ENCODE measurements at places on chromosomes 1 and 21.
A peak's percentile ranks its signal among the peaks of the same experiment; 100 is the strongest.

DNA sequence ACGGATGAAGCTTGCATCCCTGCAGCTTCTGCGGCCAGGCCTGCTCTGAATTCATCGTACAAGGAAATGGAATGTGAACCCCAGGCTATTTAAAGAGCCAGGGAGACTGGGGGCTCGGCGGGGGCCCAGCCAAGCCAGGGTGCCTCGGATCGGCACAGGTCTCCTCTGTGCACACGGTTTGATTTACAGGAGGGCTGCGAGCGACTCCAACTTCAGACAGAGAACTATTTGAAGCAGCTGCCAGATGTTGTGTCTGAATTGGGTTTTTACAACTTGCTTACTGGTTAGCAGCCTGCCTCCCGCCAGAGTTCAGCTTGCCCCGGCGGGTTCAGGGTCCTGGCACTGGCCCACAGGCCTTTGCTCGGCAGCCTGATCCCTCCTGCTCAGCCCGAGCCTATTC lies 83.2 kb downstream of the SPSB1 start:
- DNase-seq, result no peak

DNA sequence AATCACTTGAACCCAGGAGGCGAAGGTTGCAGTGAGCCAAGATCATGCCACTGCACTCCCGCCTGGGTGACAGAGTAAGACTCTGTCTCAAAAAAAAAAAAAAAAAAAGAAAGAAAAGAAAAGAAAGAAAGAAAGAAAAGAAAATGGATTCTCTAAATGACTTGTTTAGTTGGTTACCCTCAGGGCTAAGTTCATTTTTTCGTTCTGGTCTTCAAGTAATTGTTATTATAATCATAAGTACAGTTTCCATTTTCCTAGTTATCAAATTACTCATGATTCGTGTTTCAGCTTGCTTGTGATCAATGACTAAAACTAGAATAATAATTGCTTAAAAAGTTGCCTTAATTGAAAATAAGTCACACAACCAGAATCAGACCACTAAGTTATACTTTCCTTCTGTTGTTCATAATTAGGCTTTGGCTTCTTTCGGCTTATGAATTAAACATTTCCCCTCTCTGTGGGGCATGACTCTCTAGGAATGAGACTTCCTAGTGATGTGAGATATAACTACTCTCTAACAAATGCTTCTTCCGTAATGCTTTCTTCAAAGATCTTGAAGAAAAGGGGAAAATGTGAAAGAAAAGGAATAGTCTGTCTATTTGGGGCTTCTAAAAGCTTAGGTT lies 9.6 kb upstream of the RLF start:
- no peak for DNase-seq

DNA sequence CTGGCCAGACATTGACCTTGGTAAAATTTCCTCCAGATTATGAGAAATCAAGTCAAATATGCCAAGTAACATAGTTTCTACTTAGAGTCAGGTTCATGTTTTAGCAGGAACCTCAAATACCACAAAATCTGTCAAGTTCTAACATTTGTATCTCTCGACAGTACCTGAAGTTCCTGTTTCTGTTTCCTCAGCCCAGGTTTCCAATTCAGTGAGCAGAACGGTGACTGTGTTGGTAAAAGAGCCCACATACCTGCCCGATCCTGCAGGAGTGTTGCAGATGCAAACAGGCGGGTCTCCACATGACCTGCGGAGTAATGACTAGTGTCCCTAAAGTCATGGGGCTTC lies 57.9 kb upstream of the LGALS8 start:
- no peak for DNase-seq

- DNase-seq, result no peak
Observed at GRCh38 chr21:33815143-33815707, 100.4 kb downstream of the ATP5PO start.

DNA sequence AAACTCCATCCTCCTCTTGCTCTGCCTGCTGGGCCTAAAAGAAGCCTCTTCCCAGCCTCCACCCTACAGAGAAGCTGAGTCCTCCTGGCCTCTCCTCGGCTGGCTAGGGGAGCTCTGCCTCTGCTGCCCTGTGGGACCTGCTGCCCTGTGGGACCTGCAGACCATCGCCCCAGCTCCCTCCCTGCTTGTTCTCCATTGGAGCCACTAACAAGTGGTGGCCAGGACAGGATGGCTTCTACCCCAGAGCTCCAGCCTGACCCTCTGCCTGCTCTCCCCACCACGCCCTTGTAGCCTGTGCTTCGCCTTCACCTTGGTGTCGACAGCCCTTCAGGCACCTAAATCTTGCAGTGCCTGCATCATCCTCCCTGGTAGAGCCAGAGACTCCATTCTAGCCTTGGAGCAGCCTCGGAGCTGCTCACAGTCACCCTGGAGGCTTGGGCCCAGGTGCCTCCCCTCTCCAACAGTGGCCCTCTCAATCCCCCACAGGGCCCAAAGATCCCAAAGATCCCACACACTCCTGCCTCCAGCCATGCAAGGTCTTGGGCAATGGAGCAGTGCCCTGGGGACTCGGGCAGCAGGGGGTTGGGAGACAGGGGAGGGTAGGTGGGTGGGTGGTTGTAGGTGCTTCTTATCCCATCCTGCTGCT lies 3.0 kb downstream of the EPS8L3 start:
- DNase-seq, result no peak

GRCh38 chr1:36349839-36350238 lies 26.4 kb upstream of the EVA1B start:
- DNase-seq, result no peak

DNA sequence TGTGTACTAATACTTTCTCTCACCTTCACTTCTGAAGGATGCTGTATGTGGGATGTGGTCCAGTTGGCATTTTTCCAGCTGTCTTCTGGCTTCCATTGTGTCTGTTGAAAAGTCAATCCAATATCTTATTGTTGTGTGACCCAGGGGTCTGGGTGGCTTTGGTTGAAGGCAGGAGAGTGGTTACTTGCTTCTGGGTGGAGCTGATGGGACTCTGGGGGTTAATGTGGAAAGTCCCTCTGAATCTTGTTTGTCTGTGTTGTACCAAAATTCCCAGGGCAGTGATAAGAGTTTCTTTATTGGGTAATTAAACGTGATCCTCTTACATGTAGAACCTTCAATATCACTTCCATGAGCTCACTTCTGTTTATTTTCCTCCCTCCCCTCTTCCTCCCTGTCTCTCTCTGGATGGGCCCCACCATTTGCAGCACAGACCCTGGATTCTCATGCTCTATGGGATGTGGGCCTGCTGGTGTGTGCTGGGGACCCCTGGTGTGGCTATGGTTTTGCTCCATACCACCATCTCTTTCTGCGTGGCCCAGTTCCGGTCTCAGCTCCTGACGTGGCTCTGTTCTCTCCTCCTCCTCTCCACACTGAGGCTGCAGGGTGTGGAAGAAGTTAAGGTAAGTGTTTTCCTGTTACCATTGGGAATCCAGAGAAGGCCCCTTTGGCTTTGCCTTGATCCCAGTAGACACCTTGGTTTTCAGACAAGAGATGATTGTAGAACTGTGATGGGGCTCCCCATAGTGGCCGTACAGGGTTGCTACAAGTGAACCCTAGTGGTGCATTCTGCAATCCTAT lies 71.5 kb downstream of the HHAT start:
- DNase-seq, result peak; percentile 36

GRCh38 chr1:240555524-240555923 lies 56.4 kb downstream of the GREM2 start:
- no peak for DNase-seq

DNA sequence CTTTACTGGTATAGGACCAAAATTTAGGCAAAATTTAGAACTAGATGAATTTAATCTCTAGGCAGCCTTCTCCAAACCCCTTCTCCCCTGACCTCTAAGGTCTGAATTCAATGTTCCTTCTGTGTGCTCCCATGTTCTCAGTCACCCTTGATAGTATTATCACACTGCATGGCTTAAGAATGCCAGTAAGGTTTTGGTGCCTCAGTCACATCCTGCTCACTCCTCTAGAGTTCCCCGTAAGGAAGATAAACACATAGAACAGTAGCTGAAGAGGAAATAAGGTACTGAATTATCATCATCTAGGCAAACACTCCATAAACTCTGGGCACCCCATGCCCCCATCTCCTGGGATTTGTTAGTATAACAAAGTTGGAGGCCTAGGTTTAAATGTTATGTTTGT lies 18.2 kb downstream of the PRRX1 start:
- no peak for DNase-seq

DNA sequence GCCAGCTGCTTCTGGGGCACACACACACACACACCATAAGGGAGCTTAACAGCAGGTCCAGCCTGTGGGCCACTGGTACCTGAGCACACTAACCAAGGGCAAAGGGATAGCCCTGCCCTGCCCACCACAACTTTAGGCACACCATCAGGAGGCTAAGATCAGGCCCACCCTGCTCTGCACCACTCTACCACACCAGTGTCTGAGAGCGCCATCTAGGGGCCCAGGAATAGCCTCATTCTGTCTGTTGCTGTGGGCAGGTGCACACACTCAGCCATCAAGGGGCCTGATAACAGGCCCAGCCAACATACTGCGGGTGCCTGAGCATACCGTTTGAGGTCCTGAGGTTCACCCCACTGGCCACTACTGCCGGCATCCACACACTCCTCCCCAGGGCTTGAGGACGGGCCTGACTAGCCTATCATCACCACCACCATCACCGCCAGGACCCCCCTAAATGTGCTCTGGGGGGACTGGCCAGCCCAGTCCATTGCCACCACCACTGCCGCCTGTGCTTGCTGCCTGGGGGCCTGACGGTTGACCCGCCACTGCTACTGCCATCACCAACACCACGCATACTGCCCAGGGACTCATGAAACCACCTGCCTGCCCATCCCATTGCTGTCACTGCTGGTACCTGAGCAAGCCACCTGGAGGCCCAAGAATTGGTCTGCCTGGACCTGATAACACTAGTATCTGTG lies 31.3 kb downstream of the NSL1 start:
- no peak for DNase-seq

DNA sequence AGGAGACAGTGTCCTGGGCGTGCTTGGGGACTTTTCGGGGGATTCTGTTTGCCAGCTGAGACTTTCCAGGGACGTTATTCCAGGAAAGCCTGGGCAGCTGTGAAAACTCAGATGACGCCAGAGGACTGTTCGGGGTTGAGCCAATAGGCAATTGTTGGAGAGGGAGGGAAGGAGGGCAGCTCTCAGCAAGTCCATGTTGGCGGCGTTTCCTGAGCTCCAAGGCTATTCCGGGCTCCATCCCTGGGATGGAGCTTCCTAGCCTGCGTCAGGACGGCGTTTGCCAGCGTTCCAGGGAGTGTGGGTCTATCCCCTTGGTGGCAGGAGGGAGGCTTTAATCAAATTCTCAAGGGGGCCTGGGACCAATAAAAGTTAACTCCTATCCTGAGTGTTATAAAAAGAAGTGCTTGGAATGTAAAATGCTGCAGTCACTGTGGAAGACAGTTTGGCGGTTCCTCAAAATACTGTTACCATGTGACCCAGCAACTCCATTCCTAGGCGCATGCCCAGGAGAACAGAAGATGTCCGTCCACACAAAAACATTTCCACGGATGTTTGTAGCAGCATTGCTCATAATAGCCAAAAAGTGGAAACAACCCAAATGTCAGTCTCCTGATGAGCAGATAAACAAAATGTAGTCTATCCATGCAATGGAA lies 15.2 kb downstream of the SLC27A3 start:
- DNase-seq, result no peak

DNA sequence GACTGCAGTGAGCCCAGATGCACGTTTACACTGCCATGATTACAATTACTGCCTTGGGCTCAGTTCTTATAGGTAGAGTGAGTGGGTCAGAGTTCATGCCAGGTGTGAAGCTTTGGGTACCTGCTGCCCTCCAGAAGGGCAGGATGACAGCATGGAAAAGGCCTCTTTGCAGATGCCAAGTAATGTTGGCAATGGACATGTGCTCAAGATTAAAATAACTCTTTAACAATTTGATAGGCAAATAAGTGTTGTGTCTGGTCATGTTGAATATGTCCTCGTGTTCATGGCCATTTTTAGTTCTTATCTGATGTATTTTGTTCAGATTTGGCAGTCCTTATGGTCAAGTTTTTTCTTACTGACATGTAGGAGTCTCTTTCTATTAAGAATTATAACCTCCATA lies 34.8 kb downstream of the S100B start:
- no peak for DNase-seq

GRCh38 chr1:166597516-166597915 lies 241.8 kb upstream of the POGK start:
- DNase-seq, result no peak

DNA sequence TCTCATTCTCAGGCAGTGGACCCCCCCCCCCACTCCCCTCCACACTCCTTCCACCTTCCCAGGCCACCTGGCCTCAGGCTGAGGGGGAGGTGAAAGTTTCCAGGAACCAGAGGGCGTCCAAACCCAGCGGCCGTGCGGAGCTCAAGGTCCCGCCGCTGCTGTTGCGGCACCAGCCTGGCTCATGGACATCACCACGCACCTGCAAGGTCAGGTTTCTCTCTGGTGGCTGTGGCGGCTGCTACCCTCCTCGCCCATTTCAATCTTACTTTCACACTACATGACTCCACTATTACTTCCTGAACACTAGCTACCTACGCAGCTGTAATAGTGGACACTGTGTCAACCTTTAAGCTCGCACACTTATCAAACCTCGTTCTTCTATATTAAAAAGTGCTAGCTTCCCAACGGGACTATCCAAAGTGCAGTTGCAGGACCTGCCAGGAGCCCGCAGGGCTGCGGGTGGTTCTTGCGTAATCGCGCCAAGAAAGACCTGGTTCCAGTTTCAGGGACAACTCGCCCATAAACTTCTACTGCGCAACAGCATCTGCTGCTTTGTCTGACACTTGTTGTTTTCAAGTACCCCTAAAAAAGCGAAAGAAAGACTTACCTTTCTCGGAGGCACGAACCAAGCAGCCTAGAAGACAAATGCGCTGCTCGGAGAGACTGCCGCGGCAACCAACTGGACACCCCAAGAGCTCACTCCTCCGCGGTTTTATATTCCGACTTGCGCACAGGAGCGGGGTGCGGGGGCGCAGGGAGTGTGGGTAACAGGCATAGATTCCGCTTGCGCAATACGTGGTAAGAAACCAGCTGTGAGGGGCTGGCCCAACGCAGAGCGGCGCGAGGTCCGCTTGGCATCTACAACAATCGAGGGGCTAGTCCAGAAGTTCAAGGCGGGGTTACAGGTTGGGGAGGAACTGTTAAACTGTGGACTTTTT lies at the start of gene DIRAS3:
Gene DIRAS3, minus strand, starts transcription at position 687 of the 938 bp plus-strand sequence. CDS start 3,330 bp downstream, outside the sequence.
- DNase-seq, result no peak

- DNase-seq, result no peak
Observed at GRCh38 chr1:11105586-11105985, 5.9 kb upstream of the EXOSC10 start.

DNA sequence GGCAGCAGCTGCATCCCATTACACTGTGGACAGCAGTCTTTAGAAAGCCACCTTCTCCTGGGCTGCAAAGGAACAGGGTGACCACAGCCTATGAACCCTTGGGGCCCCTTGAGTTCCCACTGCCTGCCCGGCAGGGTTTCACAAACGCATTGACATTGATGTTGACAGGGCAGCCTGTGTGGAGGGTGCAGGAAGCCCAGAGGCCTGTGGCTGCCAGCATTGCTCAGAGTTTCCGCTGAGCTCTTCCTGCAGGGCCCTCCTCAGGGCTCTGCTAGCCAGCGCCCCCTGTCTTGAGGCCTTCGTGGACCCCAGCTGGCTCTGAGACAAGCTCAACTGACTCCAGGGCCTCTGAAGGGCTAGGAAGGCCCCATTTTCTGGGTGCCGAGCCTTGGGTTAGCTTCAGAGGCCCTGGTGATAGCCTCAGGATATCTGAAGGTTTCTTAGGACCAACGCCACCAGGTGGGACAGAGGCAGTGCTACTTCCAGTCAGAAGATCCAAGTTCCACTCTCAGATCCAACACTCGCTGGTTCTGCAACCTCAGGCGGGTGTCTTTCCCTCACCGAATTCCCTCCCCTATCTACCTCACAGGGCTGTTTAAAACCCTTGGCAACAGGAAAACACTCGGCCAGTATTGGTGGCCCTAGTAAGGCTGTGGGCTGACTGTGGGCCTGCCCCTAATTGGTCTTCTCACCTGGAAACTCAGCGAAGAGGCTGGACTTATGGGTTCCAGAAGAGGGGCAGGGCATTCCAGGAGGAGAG lies 27.2 kb upstream of the EPS8L3 start:
- peak; percentile 19 for DNase-seq

Data from amygdala (tissue), 56 donors.